Small intestine (tissue), 16 donors: ENCODE measurements at places on chromosomes 16 and 17. TPM values are rescaled to one million over a fixed set of nuclear protein-coding genes. Genes with fewer than 3 reads are reported as not detected.
A peak's percentile ranks its signal among the peaks of the same experiment; 100 is the strongest.

The TSPAN10 gene
- 0.40 TPM for polyA plus RNA-seq

DNA sequence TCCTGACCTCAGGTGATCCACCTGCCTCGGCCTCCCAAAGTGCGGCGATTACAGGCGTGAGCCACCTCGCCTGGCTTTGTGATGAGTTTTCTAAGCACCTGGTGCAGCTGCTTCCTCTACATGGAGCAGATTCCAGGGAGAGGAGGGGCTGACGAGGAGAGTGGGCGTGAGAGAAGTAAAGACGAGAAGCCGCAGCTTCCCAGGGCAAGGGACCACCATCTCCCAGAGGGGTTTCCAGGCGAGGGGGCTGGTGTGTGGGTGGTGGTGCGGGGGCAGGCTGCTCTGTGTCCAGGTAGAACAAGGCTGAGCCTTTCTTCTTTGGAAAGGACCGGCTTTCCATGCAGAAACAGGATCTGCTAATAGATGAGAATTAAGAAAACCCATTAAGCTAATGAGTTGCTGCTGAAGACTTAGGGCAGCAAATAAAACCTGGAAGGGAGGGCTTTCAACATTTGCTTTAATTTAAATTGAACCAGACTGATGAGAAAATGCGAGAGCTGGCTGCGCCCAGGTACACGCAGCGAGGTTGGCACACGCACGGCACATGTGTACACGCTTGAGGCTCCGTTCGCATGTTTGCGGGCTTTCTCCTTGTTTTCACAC lies 236.7 kb downstream of the RBFOX3 start:
- no peaks in the 10 kb centered on the region for H3K4me1 ChIP-seq
- no peak overlapping the region for H3K27ac ChIP-seq
- no peak overlapping the region for H3K4me3 ChIP-seq
- H3K27me3 ChIP-seq: no peaks in the 10 kb centered on the region

The APOH gene
- polyA plus RNA-seq: 30.1 TPM

The CDK5R1 gene
- 0.54 TPM for polyA plus RNA-seq

GRCh38 chr16:9225527-9226316 lies 134.3 kb downstream of the HAPSTR1 start:
- H3K36me3 ChIP-seq: no peaks in the 10 kb centered on the region
- H3K4me1 ChIP-seq: no peaks in the 10 kb centered on the region
- no peak for DNase-seq
- no peak overlapping the region for H3K4me3 ChIP-seq

The EVPLL gene
- not detected for polyA plus RNA-seq

- peaks cover 13% of the 10 kb centered on the region for H3K4me1 ChIP-seq
- no peak overlapping the region for H3K4me3 ChIP-seq
- H3K27me3 ChIP-seq: no peaks in the 10 kb centered on the region
- peak overlapping the region; percentile 88 for H3K27ac ChIP-seq
- no peak for DNase-seq
Measured at GRCh38 chr17:17684906-17685774, 3.9 kb downstream of the RAI1 start.

DNA sequence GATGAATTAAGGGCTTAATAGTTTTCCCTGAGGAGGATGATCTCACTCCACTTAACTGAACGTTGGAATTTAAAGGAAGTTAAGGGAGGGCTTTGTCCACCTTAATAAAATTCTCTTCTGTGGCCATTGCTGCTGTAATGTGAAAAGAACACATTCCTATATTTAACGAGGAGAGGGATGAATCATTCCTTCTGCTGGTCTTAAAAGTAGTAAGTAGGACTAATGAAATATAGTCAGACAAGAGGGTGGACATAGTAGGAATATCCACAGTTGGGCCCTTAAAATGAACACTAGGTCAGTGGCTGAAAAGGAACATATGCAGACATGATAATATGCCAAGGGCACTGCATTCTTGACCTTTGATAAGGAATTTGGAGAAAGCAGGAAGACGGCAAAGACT lies 405.6 kb downstream of the PMP22 start:
- no peaks in the 10 kb centered on the region for H3K4me1 ChIP-seq
- H3K4me3 ChIP-seq: no peak overlapping the region
- no peak overlapping the region for H3K27ac ChIP-seq
- H3K27me3 ChIP-seq: no peaks in the 10 kb centered on the region

The CD7 gene
- 10.8 TPM for polyA plus RNA-seq

The ACSM5 gene
- 0.97 TPM for polyA plus RNA-seq

DNA sequence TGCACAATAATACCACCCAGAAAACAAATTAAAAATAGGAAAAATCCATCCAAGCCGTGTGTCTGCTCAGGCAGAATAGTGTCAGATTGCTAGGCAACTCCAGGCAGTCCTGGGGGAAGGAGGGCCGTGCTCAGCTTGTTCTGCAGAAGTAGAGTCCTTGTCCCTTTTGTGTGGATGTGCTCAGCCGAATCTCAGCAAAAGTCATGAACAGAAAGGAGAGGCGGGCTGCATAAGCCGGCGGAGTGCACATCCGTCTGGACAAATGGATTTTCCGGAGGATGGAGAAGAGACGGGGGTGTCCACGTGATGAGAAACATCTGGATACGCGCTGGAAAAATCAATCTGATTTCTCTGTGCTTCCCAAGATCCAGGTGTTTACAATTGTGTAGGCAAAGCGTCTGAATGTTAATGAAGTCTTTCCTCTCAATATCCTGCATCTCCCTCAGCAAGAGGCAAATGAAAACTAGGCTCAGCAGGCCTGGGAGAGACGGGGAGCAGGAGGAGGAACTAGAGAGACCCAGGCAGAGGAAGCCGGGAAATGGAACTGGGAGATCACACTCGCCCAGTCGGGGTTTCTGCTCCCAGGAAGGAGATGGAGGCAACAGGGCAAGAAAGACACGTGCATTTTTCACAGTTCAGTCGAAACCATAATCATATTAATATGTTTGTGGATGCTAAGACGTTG lies 7.7 kb upstream of the RBFOX3 start:
- H3K36me3 ChIP-seq: no peaks in the 10 kb centered on the region
- no peaks in the 10 kb centered on the region for H3K4me1 ChIP-seq
- DNase-seq: no peak
- H3K27me3 ChIP-seq: no peaks in the 10 kb centered on the region
- H3K27ac ChIP-seq: no peak overlapping the region
- H3K4me3 ChIP-seq: no peak overlapping the region

The GLTPD2 gene
- polyA plus RNA-seq: 4.2 TPM

The FBF1 gene
- polyA plus RNA-seq: 45.7 TPM

GRCh38 chr17:15290605-15291004 lies 25.5 kb upstream of the PMP22 start:
- H3K27ac ChIP-seq: no peak overlapping the region
- H3K4me3 ChIP-seq: no peak overlapping the region
- H3K36me3 ChIP-seq: no peaks in the 10 kb centered on the region
- no peak for DNase-seq
- H3K27me3 ChIP-seq: no peaks in the 10 kb centered on the region

The SDK2 gene
- polyA plus RNA-seq: under 0.01 TPM

The KRT25 gene
- polyA plus RNA-seq: 0.04 TPM

GRCh38 chr16:19522760-19523159 lies 862 bp upstream of the GDE1 start:
- peaks cover 11% of the 10 kb centered on the region for H3K4me1 ChIP-seq
- no peak overlapping the region for H3K27ac ChIP-seq
- peaks cover 11% of the 10 kb centered on the region for H3K36me3 ChIP-seq
- DNase-seq: no peak

The ABCA3 gene
- 1.2 TPM for polyA plus RNA-seq

The HAGH gene
- polyA plus RNA-seq: 49.4 TPM

GRCh38 chr17:41654678-41655607 lies 30.6 kb upstream of the KRT17 start:
- peak; percentile 46 for DNase-seq
- H3K4me1 ChIP-seq: peaks cover 3% of the 10 kb centered on the region
- H3K27me3 ChIP-seq: no peaks in the 10 kb centered on the region
- H3K36me3 ChIP-seq: peaks cover 5% of the 10 kb centered on the region
- no peak overlapping the region for H3K4me3 ChIP-seq

- H3K36me3 ChIP-seq: no peaks in the 10 kb centered on the region
- DNase-seq: peak; percentile 5
- peaks cover 3% of the 10 kb centered on the region for H3K4me1 ChIP-seq
- peak overlapping the region; percentile 88 for H3K4me3 ChIP-seq
- H3K27me3 ChIP-seq: no peaks in the 10 kb centered on the region
- H3K27ac ChIP-seq: peak overlapping the region; percentile 76
Measured at GRCh38 chr16:68844211-68844564, 857 bp downstream of the TANGO6 start.

DNA sequence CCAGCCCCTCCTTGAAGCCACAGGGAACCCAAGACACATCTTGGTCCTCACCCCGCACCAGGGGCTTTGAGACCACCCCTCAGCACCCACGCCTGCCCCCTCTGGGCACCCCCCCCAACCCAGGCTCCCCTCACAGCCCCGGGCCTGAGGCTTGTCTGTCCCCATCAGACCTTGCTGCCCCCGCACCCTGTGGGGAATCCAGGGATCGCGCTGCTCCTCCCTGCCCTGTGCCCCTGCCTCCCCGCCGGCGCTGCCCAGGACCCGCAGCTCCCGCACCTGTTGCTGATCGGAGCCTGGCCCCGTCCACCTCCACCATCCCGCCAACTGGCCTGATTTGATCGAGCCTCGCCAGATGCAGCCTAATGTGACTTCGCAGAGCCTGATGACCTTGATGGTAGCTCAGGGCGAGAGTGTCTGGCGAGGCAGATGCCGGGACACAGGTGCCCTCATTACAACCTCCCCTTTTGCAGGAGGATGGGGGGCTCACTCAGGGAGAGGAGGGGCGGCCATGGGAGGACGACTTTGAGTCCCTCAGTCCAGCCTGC lies 29.0 kb downstream of the SLC25A10 start:
- no peaks in the 10 kb centered on the region for H3K27me3 ChIP-seq
- H3K36me3 ChIP-seq: no peaks in the 10 kb centered on the region

- no peaks in the 10 kb centered on the region for H3K27me3 ChIP-seq
- H3K4me1 ChIP-seq: no peaks in the 10 kb centered on the region
- no peak for DNase-seq
- H3K27ac ChIP-seq: no peak overlapping the region
Measured at GRCh38 chr16:4597174-4597573, 17.5 kb downstream of the UBALD1 start.

DNA sequence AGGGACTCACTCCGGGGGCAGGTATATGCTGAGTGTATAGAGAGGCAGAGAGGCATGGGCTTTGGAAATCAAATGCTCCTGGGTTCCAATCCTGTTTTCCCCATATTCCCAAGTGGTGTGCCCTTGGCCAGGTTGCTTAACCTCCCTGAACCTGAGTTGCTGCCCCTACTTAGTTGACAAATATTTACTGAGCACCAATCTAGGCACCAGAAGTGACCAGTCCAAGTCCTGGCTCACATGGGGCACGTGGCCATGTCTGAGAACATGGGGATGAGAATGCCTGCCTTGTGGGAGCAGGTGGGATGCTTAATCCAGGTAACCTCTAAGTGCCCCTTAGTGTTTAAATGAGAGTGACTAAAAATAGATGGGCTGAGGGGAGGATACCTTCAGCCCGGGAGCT lies 4.2 kb downstream of the SOCS3 start:
- H3K4me1 ChIP-seq: no peaks in the 10 kb centered on the region
- no peaks in the 10 kb centered on the region for H3K27me3 ChIP-seq
- H3K4me3 ChIP-seq: no peak overlapping the region
- peaks cover 26% of the 10 kb centered on the region for H3K36me3 ChIP-seq
- peak overlapping the region; percentile 24 for H3K27ac ChIP-seq

DNA sequence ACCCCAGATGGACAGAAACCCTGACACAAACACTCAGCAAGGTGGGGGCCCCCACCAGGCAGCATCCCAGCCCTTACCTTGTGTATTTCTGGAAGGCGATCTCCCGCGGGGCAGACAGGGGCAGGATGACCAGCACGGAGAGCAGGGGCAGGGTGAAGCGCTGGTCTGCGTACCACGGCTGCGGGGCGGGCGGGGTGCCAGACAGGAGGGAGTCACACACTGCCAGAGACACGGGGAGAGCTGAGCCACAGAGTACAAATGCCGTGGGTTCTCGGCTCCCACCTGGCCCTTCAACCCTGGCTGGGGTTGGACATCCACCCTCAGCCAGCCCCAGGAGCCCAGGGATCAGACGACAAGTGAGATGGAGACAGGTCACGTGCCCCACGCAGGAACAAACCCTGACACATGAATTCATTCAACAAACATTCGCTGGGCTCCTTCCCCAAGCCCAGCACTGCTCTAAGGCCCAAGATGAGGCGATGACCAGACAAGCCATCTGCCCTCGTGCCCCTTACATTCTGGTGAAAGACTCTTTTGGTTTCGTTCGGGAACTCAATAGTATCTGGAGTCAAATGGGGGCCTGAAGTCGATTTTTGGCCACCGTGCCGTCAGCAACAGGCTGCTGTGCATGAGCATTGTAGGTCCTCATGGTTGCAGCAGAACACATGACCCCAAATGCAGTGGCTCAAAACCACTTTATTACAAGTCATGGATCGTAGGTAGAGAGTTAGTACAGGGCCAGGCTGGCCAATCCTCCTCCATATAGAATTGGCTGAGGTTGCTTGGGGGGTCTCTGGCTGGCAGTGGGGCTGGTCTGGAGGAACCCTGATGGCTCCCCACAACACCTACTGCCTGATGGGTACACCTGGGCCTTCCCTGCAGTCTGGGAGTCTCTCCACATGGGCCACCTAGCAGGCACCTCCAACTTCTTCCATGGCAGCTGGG lies 9.1 kb downstream of the SLC38A8 start:
- no peaks in the 10 kb centered on the region for H3K27me3 ChIP-seq
- no peak overlapping the region for H3K27ac ChIP-seq
- DNase-seq: no peak
- no peak overlapping the region for H3K4me3 ChIP-seq

- no peaks in the 10 kb centered on the region for H3K27me3 ChIP-seq
- peak; percentile 78 for DNase-seq
- H3K4me3 ChIP-seq: peak within 1 kb of the TSS; percentile 91
Measured at GRCh38 chr17:80260791-80261158, at the start of gene RNF213. TSS of gene RNF213 (plus strand) at chr17:80260852. CDS start at chr17:80263682, 2,830 bp downstream.

The FBXW10 gene
- 0.22 TPM for polyA plus RNA-seq

The SGCA gene
- polyA plus RNA-seq: not detected

DNA sequence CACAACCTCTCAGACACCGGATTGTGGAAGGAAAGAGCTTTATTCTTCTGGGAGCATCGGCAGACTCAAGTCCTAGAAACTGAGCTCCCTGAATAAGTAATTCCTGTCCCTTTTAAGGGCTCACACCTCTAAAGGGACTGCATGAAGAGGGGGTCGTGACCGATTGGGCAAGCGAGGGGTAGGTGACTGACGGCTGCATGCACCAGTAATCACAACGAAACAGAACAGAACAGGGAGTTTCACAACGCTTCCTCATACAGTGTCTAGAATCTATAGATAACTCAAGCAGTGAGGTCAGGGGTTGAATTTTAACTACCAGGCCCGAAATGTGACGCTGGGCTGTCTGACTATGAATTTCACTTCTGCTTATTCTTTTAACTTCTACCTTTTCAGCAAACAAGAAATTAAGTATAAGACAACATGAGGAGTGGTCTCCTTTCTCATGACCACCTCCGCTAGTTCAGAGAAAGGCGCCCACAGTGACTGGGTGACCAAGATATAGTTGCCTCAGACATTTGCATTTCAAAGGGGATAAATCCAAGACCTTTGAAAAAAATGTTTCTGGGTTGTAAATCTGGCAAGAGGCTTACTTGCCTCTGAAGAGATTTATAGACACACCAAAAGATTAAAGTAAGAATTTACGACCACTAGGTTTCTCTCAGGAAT lies 88.4 kb upstream of the ATF7IP2 start:
- no peaks in the 10 kb centered on the region for H3K36me3 ChIP-seq
- no peaks in the 10 kb centered on the region for H3K27me3 ChIP-seq
- DNase-seq: peak; percentile 73
- H3K4me3 ChIP-seq: no peak overlapping the region
- no peaks in the 10 kb centered on the region for H3K4me1 ChIP-seq
